Peyer's patch (tissue), 4 donors: ENCODE measurements at places on chromosomes 7 and 10. TPM values are rescaled to one million over a fixed set of nuclear protein-coding genes. Genes with fewer than 3 reads are reported as not detected.

DNA sequence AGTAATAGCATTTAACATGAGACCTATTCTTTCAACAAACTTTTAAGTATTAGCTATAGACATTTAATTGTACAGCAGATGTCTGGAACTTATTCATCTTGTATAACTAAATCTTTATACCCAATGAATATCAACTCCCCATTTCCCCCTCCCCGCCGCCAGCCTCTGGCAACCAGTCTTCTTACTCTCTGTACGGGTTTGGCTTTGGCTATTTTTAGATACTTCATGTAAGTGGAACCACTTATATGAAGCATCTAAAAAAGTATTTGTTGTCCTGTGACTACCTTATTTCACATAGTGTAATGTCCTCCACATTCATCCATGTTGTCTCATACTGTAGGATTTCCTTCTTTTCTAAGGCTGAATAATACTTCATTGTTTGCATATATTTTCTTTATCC lies 60.8 kb downstream of the RAB18 start:
- DNase-seq = no peak

Gene KIAA1549
- 5.0 TPM for total RNA-seq

DNA sequence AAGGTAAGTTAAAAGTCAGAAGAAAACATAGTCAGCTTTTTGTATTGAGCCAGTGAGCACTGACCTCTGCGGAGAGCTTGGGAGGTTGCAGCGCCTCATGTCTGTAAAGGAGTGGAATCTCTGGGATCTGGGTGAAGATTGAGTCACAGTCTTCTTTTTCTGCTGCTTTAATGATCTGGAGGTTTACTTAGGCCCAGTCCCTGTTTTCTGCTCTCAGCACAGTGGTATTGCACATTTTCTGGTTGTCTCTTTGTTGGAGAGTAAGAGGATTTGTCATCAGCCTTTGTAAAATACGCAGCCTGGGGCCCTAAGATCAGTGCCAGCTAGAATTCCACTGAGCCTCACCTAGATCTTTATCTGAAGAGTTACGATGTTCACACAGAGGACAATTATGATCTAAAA lies 58.3 kb upstream of the GJD4 start:
- DNase-seq = no peak

- DNase-seq = peak; percentile 88
These were observed at the start of gene HOXA6 for GRCh38 chr7:27147199-27148030. Gene HOXA6, minus strand, starts transcription at chr7:27147774. Its CDS starts 25 bp downstream, at chr7:27147749.

Gene MOGAT3
- not detected for total RNA-seq

Gene TUBB8
- total RNA-seq = not detected

DNA sequence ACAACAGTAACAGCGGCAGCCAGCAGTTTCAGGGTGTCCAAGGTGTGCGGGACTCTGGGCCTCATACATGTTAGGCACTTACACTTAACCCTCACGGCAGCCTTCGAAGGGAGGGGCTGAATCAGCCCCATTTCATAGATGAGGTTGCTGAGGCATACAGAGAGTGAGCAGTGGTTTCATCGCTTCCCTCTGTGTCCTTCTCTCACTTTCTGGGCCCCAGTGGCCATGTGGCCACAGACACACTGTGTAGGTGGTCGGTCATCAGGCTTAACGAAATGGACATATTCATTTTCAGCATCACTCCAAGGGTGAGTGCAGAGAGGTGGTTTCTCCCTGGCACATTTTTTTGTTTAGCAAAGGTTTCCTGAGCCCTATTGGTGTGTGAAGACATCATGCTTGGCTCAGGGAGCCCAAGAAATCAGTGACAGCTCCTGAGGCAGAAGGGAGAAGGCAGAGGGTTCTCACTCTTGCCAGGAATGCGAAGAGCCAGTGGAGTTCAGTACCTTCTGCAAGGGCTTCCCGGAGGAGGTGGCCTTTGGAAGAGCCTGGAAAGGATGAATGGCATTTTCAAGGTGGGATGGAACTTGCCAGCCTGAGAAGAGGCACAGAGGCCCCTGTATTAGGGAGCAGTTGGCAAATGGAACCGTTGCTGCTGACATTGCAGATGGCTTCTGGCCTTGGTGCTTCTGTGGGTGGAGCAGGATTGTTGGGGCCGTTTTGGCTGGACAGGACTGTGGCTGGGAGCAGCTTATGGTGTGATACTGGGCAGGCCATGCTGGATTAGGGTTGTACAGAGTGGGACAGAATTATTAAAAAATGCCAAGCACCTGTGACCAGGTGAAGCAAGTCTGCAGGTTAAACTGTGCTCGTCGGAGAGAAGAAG lies 61.7 kb upstream of the PPIF start:
- peak; percentile 47 for DNase-seq

- no peak for DNase-seq
These were observed 56.4 kb upstream of the CCDC6 start for GRCh38 chr10:59962756-59963155.

Gene FAM25C
- not detected for total RNA-seq
